ENCODE measurements at places on chromosomes 11 and 22.
A peak's percentile ranks its signal among the peaks of the same experiment; 100 is the strongest.

DNA sequence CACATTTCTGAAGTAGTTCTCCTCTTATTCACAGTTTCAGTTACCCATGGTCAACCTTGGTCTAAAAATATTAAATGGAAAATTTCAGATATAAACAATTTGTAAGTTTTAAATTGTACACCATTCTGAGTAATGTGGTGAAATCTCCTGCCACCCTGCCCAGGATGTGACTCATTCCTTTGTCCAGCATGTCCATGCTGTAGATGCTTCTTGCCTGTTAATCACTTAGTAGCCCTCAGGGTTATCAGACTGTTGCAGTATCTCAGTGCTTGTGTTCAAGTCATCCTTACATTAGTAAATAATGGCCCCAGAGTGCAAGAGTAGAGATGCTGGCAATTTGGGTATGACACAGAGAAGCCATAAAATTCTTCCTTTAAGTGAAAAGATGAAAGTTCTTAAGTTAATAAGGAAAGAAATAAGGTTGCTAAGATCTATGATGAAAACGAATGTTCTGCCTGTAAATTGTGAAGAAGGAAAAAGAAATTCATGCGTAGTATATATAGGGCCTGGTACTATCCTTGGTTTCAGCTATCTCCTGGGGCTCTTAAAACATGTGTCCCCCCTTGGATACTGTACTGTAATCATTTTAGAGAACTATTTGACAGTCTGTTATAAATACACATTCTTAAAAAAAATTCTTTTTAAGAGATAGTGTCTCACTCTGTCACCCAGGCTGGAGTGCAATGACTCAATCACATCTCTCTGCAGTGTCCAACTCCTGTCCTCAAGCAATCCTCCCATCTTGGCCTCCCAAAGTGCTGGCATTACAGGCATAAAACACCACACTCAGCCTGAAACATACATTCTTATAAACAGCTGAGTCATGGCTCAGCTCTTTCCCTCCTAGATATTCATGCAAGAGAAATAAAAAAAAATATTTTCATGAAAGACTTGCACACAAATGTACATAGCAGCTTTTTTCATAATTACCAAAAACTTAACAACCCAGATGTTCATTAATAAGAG is 31.3 kb downstream of the MTNR1B start:
- DNase-seq = no peak

DNA sequence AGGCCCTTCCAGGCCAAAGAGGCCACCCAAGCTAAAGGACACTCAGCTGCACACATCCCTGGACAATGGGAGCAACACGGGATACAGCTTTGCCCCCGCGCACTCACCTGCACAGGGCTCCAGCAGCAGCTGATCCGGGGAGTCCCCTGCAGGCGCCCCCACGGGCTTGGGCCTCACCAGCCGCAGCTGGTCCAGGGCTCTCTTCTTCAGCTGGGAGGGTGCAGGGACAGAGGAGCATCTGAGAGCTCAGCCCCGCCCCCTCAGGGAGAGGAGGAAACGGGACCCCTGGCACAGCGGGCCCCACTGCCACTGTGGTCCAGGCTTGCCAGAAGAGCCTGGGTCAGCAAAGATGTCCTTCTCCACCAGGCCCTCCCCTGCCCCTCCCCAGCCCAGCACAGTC is 7.8 kb upstream of the MFNG start:
- no peak for DNase-seq

- no peak for DNase-seq
Measured at GRCh38 chr11:76947190-76947589, 86.5 kb downstream of the ACER3 start.

GRCh38 chr22:17633998-17634323 is 4.6 kb upstream of the BCL2L13 start:
- no peak for DNase-seq

DNA sequence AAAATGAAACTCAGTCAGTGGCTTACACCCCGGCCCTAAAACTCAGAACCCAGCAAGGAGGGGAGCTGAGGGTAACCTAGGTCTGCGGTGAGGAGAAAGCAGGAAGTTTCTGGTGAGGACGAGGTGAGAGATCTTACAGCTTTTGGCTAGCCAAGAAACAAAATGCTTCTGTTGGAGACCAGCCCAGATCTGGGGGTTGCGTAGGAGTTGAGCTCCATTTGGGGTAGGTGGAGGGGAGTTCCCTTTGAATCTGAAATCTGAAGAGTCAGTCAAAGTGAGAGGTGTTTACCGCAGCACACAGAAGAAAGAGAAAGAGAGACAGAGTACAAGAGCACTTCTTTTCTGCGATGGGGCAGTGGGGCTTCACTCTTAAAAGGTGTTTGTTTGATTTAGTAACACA is 29.6 kb downstream of the EHF start:
- DNase-seq = no peak

DNA sequence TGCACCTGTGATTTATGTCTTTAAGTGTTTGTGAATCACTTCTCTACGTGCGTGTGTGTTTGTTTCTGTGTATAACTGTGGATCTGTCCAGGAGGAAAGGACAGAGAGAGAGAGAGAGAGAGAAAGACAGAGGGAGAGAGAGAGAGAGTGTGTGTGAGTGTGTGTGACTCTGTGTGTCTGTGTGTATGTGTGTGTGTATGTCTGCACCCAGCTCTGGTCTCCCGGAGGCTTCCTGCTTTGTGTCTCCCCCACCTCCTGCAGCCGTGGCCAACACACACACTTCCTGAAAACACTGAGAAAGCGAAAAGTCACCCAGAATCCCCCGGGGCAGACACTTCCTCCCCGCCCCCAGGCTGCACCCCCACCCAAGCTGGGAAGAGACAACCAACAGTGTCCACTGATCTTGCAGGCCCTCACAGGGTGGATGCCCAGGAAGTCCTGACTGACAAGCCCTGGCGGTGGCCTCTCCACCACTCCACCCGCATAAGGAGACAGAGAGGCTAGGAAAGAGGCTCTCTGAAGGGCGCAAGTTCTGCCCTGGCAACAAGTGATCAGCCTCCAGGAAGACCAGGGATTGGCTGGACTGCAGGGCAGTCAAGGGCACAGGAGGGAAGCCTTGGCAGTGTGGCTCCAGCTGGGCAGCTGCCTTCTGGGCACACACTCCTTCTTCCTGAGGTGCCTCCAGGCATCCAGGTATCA is 30.0 kb downstream of the ARAP1 start:
- DNase-seq = peak; percentile 83

- DNase-seq = no peak
Measured at GRCh38 chr22:20128902-20129746, 2.5 kb upstream of the ZDHHC8 start.

DNA sequence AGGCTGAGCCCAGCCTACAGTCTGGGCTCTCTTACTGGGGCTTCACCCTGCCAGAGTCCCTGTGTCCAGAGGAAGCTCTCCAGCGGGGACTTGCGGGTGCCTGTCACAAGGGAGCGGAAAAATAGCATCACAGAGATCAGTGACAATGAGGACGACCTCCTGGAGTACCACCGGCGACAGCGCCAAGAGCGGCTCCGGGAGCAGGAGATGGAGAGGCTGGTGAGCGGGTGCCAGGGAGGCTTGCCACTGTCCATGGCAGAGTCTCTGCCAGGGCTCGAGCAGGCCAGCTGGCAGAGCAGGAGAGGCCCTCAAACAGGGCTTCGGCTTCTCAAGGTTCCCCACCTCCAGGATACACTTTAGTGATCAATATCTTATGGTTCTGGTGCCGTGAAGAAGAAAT is 21.0 kb downstream of the PHLDB1 start:
- DNase-seq = no peak

- no peak for DNase-seq
Measured at GRCh38 chr11:115466122-115466521, 38.1 kb downstream of the CADM1 start.

- peak; percentile 38 for DNase-seq
Measured at GRCh38 chr11:41897991-41898390, 438.5 kb upstream of the LRRC4C start.

DNA sequence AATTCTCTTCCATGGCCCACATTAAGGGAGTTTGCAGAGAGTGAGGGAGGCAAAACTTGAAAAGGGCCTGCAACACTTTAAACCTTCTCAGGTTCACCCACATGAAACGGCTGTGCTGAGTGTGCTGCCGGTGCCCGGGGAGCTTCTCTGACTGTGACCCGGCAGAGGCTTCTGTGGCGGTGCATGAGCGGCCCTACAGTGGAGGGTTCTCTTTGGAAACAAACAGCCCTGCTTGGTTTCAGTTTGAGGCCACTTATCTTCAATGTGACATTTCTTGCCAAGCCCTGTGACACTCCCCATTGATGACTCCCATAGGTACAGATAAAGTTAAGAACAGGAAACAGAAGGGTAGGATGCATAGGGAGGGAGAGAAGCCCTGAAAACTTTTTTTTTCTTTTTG is 31.8 kb downstream of the FAM118A start:
- DNase-seq = no peak

DNA sequence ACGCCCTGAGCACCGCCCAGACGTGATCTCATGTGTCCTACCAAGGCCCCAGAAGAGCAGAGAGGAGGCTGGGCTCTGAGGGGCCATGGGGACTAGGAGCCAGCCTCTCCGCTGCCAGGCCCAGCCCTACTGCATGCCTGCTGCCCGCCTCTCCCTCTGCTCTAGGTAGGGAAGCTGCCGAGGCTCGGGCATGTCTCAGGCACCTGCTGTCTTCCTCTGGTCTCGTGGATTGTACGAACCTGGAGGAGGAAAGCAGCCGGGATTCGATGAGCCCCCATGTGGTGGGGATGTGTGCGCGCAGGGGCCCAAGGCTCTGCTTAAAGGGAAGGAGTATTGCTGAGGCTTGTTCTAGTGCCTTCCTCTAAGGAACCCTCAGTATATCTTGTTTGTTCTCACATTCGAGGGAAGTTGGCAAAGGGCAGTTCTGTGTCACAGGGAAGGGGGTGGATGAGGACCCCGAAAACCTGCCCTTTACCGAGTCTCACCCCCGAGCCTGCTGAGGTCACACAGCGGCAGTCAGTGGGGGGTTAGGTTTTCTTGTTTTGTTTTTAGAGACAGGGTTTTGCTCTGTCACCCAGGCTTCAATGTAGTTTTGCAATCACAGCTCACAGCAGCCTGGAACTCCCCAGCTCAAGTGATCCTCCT is 21.2 kb downstream of the DAGLA start:
- no peak for DNase-seq

DNA sequence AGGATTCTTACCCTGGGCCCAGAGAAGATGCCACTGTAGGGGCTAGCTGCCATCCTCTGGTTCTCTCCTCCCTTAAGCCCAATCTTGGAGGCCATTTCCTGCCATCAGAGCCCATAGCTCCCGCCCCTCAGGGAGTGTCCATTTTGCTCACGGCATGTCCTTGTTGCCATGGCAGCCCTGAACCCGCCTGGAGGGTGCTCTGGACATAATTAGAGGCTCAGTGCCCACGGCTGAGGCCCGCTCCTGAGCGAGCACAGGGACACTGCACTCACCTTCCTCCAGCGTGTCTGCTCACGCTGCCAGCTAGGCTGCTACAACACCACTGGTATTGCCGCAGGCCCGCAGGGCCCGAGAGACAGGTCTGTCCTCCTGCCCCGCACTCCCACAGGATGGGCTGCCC is 11.1 kb upstream of the SUSD2 start:
- no peak for DNase-seq

- no peak for DNase-seq
Measured at GRCh38 chr11:131977231-131977630, 606.8 kb downstream of the NTM start.

- DNase-seq = no peak
Measured at GRCh38 chr11:77407613-77408012, 66.3 kb downstream of the PAK1 start.

GRCh38 chr22:29328566-29329500 is 13.3 kb upstream of the RASL10A start:
- DNase-seq = no peak

- no peak for DNase-seq
Measured at GRCh38 chr11:125401235-125401634, 94.8 kb downstream of the FEZ1 start.

DNA sequence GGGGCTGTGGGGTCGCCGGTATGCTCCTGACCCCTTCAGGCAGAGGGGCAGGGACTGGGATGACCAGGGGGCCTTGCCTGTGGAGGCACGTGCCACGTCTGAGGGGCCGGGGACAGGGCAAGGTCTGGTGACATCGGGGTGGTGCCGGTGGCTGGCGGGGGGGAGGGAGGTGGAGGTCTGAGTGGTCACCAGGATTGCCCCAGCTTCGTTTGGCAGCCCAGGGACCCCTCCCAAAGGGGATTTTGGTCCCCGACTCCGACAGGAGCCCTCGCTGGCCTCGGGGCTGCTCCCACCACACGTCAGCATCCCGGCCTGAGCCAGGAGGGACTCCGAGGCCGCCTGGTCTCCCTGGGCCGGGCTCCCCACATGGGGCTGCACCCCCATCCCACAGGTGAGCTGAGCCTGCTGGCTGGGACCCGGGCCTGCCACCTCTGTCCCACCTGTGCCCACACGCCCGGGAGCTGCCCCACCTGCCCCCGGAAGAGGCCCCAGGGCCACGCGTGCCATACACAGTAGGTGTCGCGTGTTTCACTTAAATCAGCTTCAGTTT is 1.1 kb upstream of the MUC6 start:
- DNase-seq = no peak

DNA sequence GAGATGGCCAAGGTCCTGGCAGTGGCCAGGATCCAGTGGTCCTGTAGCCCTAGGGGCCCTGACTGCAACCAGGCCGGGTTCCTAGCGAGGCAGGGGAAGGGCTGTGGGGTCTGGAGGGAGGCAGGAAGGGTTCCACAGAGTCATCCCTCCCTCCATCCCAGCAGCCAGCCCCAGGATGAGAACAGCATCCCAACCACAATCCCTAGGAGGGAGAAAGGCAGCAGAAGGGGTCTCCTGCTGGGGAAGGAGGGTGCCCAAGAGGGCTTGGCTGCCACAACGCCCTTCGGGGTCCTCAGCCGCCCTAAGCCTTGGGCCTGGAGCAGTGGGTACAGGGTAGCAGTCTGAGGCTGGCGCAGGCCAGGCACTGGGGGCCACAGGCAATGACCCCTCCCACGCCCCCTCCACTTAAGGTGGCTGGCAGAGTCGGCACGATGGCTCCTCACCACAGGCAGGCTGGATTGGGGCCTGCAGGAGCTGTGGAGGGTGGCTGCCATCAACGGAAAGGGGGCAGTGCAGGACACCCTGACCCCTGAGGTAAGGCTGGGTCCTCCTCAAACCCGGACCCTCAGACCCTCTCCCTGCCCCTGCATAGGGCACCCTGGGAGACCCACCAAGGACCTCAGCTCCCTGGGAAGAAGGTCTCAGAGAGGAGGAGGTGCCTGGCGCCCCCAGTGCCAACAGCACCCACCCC is 7.2 kb downstream of the SLC22A12 start:
- DNase-seq = no peak

GRCh38 chr22:45310331-45310976 is 720 bp downstream of the FAM118A start:
- DNase-seq = no peak

- DNase-seq = no peak
Measured at GRCh38 chr11:118921929-118922744, 3.6 kb downstream of the BCL9L start.

GRCh38 chr11:134367781-134368180 is 36.0 kb downstream of the GLB1L2 start:
- no peak for DNase-seq
